ENCODE measurements at places on chromosomes 12 and 14. TPM values are rescaled to one million over a fixed set of nuclear protein-coding genes. Genes with fewer than 3 reads are reported as not detected.

The GPR68 gene
- 0.33 TPM for polyA plus RNA-seq

The ASPG gene
- polyA plus RNA-seq: 0.68 TPM

The DIO3 gene
- polyA plus RNA-seq: 0.82 TPM

The G2E3 gene
- polyA plus RNA-seq: 3.9 TPM

The GDF3 gene
- not detected for polyA plus RNA-seq

The OR4E2 gene
- polyA plus RNA-seq: not detected

The RPL10L gene
- polyA plus RNA-seq: not detected

The GYS2 gene
- not detected for polyA plus RNA-seq

The ADAM21 gene
- polyA plus RNA-seq: not detected

The SERPINA1 gene
- 45.7 TPM for polyA plus RNA-seq

The LTBR gene
- polyA plus RNA-seq: 82.1 TPM

The CMA1 gene
- polyA plus RNA-seq: not detected

The C14orf132 gene
- 3.5 TPM for polyA plus RNA-seq

The CLEC4E gene
- polyA plus RNA-seq: 0.68 TPM

The NEUROD4 gene
- not detected for polyA plus RNA-seq

The SYCP3 gene
- polyA plus RNA-seq: 0.31 TPM

The TIMM9 gene
- 58.7 TPM for polyA plus RNA-seq

The PMEL gene
- polyA plus RNA-seq: 3.5 TPM

The DTX1 gene
- polyA plus RNA-seq: 6.1 TPM

The CRACR2A gene
- 4.2 TPM for polyA plus RNA-seq

The CDKN1B gene
- 19.1 TPM for polyA plus RNA-seq

The OR6C2 gene
- polyA plus RNA-seq: not detected

The NOS1 gene
- 0.49 TPM for polyA plus RNA-seq

The ZBTB39 gene
- polyA plus RNA-seq: 1.9 TPM

The TAS2R30 gene
- polyA plus RNA-seq: not detected

The PZP gene
- polyA plus RNA-seq: 0.38 TPM

The RDH16 gene
- 0.77 TPM for polyA plus RNA-seq

The FGF23 gene
- not detected for polyA plus RNA-seq

The ACSM4 gene
- polyA plus RNA-seq: not detected

The C14orf39 gene
- not detected for polyA plus RNA-seq

The TBX5 gene
- 0.02 TPM for polyA plus RNA-seq

The RTN1 gene
- polyA plus RNA-seq: 42.0 TPM

The ZNF10 gene
- 15.9 TPM for polyA plus RNA-seq

The INHBE gene
- polyA plus RNA-seq: 0.05 TPM

The EXD2 gene
- polyA plus RNA-seq: 14.2 TPM

The CCDC177 gene
- polyA plus RNA-seq: not detected

The MAGOHB gene
- 13.7 TPM for polyA plus RNA-seq

All from pancreas (tissue), 10 donors.